ENCODE measurements at places on chromosomes 12 and 14. TPM values are rescaled to one million over a fixed set of nuclear protein-coding genes. Genes with fewer than 3 reads are reported as not detected.

Gene HCAR3
- total RNA-seq, result 1.3 TPM

DNA sequence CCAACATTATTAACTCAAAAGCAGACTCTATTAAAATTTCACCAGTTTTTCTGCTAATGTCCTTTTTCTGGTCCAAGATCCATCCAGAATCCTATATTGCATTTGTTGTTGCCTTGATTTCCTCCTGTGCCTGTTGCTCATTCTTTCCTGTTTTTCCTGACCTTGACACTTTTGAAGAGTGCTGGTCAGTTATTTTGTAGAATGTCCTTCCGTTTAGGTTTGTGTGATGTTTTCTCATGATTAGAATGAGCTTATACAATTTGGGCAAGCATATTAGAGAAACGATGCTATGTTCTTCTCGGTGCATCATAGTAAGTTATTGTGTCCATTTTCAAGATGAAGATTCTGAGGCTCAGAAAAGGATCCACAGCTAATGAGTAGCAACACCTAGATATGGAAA lies 33.9 kb downstream of the PHLDA1 start:
- DNase-seq, result no peak

Gene HOXC5
- total RNA-seq, result 0.41 TPM

GRCh38 chr12:131732996-131733615 lies 22.2 kb downstream of the SFSWAP start:
- DNase-seq, result no peak

Gene RERG
- total RNA-seq, result not detected

- no peak for DNase-seq
Observed at GRCh38 chr14:69633238-69633637, 21.8 kb downstream of the SUSD6 start.

DNA sequence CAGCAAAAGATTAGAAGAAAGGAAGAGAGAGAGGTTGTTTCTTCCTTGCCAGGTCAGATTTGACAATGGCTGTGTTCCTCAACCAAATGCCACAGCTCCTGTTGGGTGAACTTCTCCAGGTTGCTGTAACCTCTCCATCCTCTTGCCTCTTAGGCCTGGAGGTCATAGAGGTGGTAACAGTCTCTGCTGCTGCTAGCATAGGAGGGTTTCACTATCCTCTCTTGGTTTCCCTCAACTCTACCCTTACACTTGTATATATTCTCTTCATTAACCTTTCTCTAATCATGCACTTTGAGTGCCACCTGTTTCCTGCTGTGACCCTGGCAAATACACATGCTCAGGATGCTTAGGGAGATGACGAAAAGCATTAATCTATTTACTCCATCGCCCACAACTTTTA lies 67.7 kb upstream of the HIF1A start:
- no peak for DNase-seq

DNA sequence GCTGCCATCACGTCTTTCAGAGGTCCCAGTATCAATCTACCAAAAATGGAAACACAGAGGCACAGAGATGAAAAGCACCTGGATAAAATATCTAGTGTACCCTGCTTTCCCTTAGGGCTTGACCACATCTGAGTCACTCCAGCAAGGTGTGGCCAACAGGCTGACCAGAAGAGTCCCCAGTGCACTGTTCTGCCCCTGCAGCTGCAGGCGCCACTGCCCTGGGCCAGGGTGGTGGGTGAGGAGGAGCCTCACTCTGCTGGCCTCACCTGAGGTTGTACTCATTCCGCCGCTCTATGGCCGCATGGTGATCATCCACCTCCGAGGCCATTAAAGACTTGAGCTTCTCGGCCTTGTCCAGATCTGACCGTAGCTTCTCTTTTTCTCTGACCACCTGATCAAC lies 60.4 kb downstream of the NIN start:
- no peak for DNase-seq

- no peak for DNase-seq
Observed at GRCh38 chr12:70549340-70550179, 87.7 kb downstream of the PTPRB start.

GRCh38 chr14:67436006-67436866 lies 24.3 kb upstream of the PLEK2 start:
- DNase-seq, result no peak

DNA sequence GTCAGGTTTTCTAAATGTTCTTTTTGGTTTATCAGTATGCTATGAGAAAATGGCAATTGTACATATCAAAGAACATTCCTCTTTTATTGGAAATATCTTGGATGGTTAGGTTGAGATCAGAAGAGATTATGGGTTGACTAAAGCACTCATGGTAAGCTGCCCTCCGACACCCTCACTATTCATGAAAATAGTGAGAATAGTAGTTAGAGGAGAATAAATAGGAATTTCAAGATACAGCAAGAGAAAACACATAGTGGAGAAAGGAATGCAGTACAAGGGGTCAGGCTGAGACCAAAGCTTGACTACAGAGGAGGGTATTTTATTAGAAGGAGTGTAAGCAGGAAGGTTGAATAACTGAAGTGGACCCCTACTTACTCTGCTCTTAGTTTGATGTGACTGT lies 112.5 kb downstream of the PTPRQ start:
- DNase-seq, result no peak

DNA sequence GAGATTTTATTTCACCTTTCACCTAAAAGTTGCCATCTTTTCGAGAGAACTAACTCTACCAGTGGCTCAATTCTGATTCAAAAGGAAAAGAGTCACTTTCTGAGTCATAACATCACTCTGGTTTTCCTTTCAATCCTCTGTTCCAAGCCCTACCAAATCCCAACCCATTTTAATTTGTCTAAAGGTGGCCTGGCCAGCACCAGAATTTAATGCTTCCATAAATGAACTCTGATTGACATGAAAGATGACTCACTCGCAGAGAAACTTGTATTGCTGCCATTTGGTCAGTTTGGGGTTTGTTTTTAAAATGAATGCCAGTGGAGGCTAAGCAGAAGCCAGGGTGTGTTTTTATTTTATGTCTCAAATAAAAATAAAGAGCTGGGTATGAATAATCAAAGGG lies 117.4 kb upstream of the SOX5 start:
- DNase-seq, result no peak

GRCh38 chr14:60356386-60356785 lies 107.4 kb downstream of the PPM1A start:
- no peak for DNase-seq

- no peak for DNase-seq
Observed at GRCh38 chr12:77973579-77973978, 142.9 kb downstream of the NAV3 start.

- DNase-seq, result peak; percentile 34
Observed at GRCh38 chr14:26598081-26598671, 343 bp upstream of the NOVA1 start.

DNA sequence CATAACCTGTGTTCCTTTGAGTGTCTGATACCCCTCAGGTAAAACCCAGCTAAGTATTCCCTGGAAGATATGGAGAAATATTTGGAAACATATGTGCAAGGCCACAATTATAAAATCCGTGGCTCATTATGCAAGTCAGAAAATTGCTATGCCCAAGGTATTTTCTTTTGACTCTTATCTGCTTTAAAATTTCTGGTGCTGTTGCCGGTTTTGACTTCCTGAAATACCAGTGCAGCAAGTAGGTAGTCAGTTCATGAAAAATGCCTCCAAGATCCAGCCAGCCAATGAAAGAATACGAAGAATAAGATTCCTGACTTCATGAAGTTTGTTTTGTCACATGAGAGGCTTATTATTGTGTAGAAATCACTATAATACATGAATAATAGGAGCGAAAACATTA lies 20.2 kb upstream of the FUT8 start:
- DNase-seq, result no peak

Gene ESR2
- total RNA-seq, result not detected

DNA sequence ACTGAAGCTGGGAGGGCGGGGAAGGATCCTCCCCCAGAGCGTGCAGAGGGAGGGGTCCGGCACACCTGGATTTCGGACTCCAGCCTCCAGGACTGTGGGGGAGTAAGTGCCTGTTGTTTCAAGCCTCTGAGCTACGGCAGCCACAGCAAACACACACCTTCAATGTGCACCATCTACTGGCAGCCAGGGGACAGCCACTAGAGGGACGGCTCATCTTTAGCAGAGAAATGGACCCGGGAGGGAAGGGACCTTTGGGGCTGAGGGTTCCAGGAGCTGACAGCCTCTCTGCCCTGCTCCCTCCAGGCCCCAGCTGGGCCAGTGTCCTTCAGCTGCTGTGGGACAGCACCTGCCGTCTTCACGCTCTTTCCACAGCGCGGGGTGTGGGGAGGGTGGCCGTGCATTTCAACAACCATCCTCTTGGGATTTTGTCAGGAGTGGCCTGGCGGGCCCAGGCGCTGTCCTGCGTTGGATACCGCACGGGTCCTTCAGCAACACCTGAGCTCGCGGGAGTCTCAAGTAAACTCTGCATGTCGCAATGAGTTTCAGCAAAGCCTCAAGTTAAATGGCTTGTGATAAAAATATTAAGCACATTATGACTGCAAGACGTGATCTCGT lies 209.2 kb upstream of the C14orf180 start:
- peak; percentile 23 for DNase-seq

Gene DGKA
- 5.9 TPM for total RNA-seq

DNA sequence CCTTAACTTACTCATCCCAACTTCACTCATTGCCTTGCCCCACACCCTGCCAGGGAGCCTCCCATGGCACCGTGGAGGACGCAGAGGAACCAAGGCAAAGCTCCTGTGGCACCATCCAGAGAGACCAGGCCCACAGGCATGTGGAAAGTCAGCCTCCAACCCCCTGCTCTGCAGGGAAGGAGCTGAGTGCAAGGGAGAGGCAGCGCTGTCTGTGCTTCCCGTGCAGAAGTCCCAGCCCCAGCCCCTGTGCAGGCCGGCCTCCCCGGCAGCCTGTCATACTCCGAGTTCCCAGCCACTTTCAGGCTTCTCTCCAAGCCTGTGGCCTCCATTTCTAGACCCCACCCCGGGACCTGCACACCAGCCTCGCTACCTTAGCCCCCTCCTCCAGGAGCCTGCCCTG lies 106.4 kb downstream of the SINHCAF start:
- DNase-seq, result no peak

DNA sequence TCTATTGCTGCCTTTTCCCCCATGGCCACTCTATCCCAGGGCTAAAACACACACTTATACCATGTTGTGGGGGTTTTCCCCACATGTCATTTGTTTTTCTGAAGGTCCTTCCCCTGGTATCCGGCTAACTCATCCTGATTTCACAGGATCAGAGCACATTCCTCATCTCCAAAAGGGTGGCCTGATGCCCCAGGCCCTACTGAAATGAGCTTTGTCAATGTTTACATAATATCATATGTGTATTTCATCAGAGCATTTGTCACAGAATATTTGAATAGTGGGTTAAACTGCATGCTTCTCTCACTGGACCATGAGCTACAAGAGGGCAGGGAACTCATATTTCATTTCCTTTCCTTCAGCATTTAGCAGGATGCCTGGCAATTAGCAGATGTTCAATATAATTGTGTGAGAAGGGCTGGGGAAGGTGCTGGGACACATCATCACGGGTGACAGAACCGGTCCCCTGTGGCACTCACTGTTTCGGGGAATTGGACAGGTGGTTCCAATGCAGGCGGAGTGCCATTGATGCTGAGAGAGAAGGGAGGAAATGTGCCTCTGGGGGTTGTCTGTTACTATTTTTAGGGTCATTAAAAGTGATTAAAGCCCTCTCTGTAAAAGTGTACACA lies 26.8 kb downstream of the EMP1 start:
- DNase-seq, result no peak

DNA sequence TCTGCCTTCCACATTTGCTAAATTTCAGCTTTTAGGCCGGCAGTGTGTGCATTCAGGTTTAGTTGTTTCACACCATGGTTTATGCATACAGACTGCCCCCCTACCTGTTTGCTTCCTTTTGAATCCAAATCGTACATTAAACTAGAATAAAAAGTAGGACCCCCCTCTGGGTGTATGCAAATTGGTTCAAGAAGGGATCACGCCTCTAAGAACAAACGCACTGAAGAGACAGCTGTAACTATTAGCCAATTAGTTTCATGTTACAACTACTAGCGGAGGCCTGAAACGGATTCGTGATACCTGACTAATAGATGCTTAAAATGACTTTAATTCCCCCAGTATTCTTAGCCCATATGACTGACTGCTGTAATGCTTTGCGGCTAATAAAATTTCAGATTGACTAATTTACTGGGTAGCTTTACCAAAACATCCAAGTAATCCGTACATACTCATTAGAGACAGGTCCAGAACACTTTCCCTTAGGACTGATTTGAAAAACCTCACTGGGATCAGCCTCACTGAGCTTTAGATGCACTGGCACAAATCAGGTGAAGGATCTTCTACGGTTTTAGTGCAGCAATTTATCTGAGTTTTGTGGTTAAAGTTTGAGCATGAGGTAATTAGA lies 411.8 kb downstream of the NPAS3 start:
- DNase-seq, result no peak

Gene CPNE8
- 2.6 TPM for total RNA-seq

DNA sequence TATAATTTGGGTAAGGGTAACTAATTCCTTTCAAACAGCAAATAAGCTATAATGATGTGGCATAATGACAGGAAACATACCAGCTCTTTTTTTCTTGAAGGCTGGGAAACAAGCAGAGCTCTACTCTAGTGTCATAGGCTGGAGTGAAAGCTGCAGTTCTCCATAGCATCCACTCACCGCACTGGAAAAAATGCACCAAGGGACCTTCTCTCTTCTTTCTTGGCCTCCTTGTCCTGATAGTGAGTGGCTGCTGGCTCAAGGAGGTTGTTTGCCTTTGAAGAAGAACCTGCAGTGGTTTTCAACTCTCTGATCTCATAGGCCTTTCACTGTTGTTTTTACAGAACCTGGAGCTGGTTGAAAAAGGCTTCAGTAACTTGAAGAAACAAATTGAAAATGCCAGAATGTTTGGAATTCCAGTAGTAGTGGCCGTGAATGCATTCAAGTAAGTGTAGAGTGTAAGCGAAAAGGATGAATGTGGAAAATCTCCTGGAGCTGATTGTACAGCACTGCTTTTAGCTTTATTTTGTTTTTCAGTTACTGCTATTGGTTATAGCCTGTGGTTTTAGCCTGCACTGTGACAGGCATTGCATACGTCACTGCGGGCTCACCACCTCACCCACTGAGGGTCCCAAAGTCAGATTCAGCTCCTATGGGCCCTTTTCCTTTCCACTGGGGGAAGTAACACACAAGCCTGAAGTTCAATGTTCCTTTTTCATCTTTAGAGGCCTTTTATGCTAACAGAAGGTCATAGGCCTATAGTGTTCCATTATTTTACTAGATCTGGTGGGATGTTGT lies 17.2 kb upstream of the AKAP5 start:
- no peak for DNase-seq

Gene KLRD1
- not detected for total RNA-seq

DNA sequence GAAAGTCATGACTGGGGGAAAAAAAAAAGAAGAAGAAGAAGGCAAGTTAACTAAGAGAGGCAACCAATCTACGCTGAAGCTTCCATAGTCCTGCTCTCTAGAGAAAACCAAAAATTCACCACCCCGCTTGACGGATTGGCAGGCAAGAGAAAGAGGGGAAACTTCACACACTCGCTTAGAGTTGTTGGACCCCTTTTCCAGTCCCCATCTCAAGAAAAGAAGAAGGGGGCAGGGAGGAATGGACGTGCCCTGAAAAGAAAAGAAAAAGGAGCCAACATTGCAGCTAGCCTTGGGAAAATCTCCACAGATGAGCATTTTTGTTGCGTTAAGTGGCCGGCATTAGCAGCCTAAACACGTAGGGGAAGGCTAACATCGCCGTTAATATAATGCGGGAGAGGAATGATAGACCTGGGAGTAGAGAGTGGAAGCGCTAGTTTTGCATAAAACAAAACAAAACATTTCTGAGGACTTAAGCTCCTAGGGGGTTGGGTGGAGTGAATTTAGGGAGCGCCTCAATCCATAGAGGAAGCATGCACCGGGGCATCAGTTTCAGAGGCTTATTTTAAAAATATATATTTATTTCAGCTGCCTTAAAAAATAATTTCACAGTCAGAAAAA lies 11.3 kb upstream of the FOXG1 start:
- DNase-seq, result no peak

- no peak for DNase-seq
Observed at GRCh38 chr12:77364400-77364799, 299.0 kb upstream of the E2F7 start.

Gene LUM
- total RNA-seq, result 0.10 TPM

Data from HT-29 (cell line).